ENCODE measurements at places on chromosomes 7 and 10.

GRCh38 chr7:29976266-29976665 is 13.3 kb downstream of the SCRN1 start:
- no peak for DNase-seq

DNA sequence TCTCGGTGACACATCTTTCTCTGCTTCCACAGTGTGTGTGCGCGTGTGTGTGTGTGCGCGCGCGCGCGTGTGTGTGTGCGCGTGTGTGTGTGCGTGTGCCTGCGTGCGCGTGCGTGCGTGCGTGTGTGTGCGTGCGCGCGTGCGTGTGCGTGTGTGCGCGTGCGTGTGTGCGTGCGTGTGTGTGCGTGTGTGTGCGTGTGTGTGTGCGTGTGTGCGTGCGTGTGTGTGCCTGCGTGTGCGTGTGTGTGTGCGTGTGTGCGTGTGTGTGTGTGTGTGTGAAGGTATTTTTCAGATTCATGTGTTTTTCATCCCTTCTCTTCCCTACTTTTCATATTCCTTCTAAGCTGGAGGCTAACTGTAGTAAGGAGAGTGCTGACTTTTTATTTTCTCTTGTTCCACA is 148.4 kb downstream of the CREB5 start:
- DNase-seq = no peak

DNA sequence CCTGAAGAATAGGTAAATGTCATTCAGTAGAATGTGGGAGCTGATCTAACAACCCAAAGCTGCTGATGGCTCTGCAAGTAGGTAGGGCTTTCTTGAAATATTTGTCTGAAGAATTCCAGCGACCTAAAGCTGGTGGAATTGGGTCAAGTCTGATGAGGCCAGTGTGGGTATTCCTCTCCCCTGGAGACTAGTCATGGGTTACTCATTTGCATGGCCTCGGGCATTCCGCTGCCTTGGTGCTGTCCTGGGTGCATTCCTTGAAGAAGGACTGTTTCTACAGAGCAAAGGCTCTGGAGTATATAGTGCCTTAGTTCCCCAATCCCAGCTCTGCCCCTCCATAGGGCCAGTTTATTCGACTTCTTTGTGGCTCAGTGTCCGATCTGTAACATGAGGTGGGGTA is 19.2 kb downstream of the PDK4 start:
- DNase-seq = no peak

DNA sequence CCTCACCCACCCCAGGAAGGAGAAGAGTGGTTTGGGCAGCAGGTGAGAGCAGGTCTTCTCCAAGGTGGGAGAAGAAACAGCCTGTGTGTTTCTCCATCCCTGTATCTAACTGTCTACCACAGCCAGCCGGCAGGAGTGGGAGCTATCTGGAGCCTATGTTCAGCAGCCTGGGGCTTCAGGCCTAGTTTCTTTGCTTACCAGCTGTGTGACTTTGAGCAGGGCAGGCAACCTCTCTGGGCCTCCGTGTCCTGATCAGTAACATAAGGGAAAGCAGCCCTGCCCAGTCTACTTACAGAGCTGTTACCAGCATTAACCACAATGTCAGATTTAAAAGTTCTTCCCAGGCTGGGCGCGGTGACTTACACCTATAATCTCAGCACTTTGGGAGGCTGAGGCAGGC is 450.7 kb upstream of the ZMIZ1 start:
- DNase-seq = no peak

- DNase-seq = no peak
Measured at GRCh38 chr7:91852263-91852741, 28.2 kb downstream of the MTERF1 start.

GRCh38 chr7:30166155-30166840 is 31.5 kb downstream of the MTURN start:
- DNase-seq = no peak

- no peak for DNase-seq
Measured at GRCh38 chr10:109863775-109864174, 59.5 kb downstream of the XPNPEP1 start.

- DNase-seq = no peak
Measured at GRCh38 chr7:85474234-85474633, 287.4 kb upstream of the SEMA3D start.
